ENCODE measurements at places on chromosomes 16 and 17.

DNA sequence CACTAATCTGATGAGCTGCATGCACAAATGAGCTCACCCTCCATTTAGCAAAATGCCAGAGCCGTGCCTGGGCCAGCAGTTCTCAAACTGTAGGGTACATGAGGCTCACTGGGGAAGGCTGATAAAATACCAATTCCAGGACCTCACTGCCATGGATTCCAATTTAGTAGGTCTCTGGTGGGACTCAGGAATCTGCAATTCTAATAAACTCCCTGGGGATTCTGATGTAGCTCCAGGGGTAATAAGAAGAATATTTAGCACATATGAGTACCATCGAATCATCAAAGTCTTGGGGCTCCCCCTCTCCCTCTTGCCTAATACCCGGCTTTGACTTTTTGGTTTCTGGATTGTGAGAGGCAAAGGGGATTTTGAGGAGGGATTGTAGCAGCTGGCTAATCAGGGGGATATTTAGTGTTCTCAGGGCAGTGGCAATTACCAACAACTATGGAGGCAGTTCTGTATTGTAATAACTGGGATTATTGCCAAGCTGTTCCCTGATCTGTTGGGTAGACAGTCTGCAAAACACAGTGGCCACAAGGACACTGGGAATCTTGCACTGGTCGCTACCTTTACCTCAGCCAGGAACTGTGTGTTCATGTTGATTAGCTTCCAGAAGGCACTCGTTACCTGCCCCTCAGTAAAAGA lies 140.4 kb downstream of the SHISA9 start:
- DNase-seq, result no peak

DNA sequence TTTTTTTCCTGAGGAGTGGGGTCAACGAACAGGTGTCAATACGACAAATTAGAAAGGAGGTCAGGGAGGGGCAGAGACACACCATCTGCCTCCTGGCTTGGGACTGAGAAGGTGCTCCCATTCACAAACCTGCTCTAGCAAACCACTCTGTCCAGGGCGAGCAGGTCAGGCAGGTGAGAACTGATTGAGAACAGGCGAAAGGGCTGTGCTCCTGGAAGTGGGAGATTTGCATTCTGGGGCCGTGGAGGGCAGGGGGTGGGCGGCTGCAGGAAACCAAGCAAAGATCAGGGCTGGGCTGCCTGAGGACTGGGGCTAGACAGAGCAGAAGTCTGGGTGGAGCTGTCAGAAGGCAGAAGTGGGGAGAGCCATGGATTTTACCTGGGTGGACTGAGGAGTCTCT lies 98.9 kb upstream of the NLRP1 start:
- DNase-seq, result no peak

DNA sequence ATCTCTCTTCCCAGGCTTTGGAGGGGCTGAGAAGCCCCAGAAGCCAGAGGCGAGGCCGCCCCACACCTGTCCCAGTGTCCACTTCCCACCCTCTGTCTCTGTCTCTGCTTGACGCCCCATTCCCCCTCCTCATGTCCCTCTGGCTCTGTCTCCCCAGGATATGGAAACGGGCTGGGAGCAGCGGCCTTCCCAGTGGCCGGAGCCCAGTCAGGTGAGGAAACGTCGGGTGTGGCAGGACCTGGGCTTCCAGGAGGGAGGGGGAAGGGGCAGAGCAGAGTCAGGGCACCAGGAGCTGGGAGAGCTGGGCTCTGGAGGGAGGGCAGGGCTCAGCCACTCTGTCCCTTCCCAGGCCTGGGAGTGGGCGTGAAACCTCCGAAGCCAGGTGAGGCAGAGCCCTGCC lies 10.6 kb upstream of the PKMYT1 start:
- no peak for DNase-seq

GRCh38 chr17:10107316-10108165 lies 90.9 kb downstream of the GAS7 start:
- DNase-seq, result no peak

- no peak for DNase-seq
Observed at GRCh38 chr16:50996830-50997186, 154.3 kb downstream of the SALL1 start.

DNA sequence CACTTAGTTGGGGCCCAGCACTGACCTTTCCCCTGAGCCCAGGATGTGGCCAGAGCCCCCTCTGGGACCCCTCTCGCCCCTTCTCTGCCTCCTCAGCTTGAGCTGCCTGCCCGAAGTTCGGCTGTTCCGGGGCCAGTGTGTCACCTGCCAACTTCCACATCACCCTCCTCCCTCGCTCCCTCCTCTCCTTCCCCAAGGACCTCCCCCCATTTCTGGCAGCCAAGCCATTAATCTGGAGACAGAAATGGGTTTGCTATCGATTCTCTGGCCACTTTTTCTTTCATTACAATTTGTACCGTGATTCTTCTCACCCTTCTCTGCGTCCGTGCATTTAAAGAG lies 8.8 kb upstream of the ADAM11 start:
- no peak for DNase-seq

DNA sequence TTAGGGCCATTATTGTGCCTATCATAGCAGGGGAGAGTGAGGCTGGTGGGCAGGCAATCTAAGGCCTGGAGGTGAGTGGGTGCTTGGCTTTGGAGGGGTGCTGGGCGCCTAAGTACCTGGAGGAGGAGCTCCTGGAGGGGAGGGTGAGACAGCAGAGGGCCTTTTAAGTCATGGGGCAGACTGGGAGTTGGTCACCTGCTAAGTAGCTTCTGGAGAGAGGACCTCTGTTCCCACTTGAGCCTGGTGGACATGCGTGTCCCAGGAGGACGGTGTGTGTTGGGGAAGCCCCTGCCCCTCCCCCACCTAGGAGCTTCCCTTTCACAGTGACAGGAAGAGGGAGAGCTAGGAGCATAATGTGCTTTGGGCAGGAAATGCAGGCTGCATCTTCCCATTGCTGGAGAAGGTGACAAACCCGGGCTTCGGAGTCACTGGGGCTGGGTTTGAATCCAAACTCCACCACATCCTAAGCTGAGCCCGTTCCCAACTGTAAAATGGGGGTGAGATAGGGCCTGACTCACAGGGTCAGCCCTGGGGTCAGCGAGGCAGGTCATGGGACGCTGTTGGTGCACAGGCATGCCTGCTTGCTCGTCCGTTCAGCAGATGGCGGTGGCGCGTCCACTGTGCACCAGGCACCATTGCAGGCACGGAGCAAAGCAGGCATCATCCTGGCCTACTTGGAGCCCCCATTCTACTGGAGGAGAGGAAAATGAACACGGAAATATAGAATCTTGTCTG lies 37.9 kb downstream of the CMIP start:
- DNase-seq, result no peak

DNA sequence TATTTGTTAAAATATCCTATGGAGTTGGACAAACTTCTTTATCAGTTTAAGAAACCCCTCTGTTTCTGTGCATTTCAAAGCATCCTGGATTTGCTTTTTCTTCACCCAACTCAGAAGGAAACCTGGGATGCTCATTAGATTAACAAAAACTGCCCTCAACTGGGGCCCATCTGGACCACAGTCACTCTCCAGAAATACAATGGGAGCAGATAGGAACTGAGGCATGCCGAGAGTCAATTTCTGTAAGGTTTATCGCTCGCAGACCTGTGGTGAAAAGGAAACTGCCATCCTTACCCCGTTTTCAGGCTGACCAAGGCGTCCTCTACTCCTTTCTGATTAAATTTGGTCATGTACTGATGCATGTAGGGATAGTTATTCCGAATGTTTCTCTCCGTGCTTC lies 360.3 kb downstream of the GRIN2A start:
- DNase-seq, result no peak

- DNase-seq, result no peak
Observed at GRCh38 chr16:88697831-88698615, 8.2 kb downstream of the RNF166 start.

DNA sequence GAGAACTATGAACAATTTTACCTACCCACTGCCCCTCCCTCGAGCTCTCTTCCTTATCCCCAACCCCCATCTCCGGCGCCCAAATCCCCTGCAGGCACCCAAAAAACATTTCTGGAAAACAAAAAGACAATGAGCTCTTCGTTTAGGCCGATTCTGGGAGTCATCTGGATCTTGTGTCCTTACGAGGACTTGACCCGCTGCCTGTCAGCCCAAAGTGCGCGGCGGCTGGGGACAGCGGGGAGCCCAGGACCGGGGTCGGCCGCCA lies 524 bp downstream of the STRADA start:
- no peak for DNase-seq

DNA sequence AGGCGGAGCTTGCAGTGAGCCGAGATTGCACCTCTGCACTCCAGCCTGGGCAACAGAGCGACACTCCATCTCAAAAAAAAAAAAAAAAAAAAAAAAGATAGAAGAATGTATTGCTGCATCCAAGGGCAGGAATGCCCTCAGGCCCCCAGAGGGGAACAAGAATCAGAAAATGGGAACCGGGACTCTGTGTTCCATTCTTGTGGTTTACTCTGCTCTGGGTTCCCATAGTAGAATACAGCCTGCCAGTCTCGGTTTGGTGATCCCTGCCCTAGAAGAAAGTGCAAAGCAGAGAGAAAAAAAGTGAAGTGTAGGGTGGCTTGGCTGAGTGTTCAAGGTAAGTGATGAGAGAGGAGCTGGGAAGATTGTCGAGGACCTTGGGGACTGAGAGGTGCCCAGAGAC lies 27.4 kb upstream of the KDM6B start:
- DNase-seq, result no peak

DNA sequence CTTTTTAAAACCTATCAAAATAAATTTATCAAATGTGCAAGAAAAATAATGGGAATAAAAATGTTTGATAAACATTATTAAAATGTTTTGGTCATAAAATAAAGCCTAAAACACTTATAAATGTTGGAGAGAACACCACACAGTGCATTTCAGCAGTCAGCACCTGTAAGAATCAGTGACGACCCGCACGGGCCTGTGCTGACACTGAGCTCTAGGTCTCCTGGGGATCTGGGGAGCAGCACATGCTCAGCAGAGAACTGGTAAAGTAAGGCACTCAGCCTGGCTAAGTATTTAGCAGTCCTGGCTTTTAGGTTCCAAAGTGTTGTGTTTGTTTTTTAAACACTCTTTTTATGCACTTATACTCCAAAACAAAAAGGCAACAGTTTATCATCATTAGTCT lies 46.9 kb downstream of the HELZ start:
- no peak for DNase-seq

DNA sequence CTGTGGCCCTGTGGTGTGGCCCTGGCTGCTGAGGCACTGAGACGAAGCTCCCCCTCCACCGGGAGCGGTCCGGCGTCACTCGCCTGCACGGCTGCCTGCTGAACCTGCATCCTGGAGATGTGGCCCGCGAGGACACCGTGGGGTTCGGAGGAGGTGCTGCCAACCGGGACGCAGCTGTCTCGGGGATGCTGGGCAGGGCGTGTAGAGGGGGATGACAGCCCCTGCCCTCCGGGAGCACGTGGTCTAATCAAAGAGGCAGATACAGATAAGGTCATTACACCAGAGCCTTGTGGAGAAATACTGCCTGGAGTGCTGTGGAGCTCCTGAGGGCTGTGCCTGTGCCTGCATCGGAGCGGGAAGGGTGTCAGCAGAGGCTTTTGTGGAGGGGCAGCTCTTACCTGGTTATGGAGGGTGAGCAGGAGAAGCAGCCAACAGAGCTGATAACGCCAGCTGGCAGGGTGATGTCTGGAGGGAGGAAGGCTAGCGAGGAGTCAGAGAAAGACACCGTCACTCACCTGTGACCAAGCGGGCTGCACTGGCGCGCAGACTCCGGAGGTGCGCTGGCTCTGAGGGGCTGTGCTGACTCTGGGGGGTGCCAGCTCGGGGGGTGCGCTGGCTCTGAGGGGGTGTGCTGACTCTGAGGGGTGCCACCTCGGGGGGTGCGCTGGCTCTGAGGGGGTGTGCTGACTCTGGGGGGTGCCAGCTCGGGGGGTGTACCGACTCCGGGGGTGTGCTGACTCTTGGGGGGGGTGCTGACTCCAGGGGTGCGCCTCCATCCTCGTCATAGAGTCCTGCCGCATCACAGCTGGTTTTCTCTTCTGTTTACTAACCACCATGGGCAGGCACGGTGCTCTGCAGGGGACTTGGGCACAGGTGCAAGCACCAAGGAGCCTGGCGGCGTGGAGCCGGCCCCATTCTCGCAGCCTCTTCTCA lies 104.7 kb upstream of the CHMP6 start:
- DNase-seq, result no peak

DNA sequence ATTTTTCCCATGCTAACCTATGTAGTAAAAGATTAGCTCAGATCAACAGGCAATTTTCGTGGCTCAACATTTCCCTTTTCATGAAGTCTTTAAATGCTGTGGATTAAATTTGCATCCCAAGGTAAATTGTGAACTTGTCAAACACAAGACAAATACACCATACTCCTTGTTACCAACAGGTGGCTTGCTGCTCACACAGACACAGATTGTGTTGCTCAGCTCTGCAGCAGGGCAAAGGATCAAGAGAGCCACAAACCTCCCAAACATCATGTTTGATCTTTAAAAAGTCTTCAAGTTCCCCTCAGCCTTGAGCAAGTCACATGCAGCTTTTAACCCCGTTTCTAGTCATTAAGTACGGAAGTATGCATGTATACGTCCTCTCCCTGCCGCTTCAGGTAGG lies 119.6 kb upstream of the CNTNAP4 start:
- no peak for DNase-seq

DNA sequence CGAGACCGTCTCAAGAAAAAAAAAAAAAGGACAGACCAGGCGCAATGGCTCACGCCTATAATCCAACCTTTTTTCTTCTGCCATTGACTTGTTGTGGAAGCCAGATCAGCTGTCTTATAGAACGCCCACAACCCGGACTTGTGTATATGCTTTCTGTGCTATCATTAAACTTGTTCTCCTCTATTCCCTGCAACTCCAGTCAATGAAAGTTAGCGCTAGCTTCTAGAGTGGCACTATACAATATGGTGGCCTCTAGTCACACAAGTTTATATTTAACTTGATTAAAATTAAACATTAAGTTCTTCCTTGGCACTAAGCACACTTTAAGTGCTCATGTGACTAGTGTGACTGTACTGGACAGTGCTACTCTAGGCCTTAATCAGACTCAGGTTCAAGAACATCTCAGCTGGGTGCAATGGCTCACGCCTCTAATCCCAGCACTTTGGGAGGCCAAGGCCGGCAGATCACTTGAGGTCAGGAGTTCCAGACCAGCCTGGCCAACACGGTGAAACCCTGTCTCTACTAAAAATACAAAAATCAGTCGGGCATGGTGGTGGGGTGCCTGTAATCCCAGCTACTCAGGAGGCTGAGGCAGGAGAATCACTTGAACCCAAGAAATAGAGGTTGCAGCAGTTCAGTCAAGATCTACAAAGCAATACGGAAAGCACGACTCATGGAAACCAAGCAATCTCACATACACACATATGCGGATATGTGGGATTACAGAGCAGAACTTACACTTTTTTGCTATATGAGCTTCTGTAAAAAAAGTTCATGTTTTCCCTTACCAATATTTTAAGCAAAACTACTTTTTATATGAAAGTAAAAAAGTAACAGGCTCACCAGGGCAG lies 18.8 kb upstream of the GLG1 start:
- peak; percentile 40 for DNase-seq

Measured in activated CD8-positive, alpha-beta memory T cell treated with anti-CD3 and anti-CD28 coated beads, Interleukin-2, amount 50 U/mL, for 48 hours (primary cell).